Fibroblast of skin of left quadriceps (primary cell): ENCODE measurements at places on chromosomes 5 and 9.

- no peak for DNase-seq
These were observed 194.1 kb downstream of the GDNF start for GRCh38 chr5:37645707-37646106.

DNA sequence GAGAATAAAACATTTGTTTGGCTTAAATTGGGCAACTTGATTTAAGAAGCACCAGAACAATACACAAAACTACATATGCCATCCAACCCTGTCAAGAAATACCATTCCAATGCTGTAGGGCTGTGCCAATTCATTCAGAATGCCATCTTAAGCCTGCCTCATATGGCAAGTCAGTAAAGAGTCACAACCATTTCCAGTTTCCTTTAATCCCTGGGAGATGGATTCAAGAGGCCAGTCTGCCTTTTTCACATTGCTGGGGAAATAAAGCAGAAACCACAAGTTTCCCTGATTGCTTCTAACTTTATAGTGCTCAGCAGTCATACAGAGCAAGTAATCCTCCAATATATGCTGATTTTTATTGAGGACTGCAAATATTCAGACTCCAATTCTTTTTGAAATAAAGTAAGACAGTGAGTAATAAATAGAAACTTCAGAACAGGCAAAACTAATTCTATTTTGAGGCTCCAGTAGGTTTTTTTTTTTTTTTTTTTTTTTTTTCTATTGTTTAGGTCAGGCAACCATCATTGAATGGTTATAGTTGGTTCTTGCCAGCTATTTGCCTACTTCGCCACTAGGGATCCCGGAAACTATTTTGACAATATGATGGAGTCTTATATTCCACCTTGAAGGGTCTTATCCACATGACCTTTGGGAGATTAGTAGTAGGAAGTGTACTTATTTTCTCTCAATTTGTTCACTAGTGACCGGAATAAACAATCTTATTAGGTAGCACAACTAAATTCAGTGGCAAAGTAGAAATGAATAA is 400.9 kb upstream of the MEF2C start:
- DNase-seq, result no peak

DNA sequence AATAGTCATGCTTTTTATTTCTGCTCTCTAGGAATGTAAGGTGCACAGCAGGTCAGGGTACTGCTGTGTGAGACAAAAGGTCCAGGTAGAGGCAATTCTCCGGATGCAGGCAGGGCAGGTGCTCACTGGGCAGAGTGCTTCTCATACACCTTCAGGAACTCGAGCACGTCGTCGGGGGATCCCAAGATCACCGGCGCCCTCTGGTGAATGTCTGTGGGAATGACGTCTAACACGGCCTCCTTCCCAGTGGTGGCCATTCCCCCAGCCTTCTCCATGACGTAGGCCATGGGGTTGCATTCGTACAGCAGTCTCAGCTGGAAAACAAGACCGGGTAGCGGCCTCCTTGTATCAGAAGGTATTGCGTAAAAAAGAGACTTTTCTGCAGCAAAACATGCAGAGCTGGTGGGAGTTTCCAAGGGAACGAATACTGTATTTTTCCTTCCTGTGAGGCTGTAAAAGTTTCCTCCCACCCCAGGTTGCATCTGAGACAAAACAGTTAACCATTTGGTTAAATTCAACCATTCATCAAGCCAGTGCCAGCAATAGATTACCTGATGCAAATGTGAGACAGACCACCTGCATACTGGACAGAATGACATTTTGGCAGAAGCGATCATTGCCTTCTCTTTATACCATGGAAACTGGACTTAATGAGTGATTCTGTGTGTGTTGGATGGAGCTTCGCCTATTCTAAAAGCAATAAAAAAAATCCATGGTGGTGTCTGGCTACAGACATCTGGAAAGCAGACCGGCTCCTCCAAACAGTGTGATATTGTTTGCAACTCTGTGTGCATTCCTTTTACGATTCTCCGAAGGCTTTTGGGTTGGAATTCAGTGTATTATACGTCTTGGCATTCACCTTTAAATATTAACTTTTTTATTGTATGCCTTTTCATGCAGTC is 9.9 kb upstream of the FBP2 start:
- DNase-seq, result peak; percentile 15

GRCh38 chr5:163439092-163439425 is 1.7 kb downstream of the CCNG1 start:
- no peak for DNase-seq

DNA sequence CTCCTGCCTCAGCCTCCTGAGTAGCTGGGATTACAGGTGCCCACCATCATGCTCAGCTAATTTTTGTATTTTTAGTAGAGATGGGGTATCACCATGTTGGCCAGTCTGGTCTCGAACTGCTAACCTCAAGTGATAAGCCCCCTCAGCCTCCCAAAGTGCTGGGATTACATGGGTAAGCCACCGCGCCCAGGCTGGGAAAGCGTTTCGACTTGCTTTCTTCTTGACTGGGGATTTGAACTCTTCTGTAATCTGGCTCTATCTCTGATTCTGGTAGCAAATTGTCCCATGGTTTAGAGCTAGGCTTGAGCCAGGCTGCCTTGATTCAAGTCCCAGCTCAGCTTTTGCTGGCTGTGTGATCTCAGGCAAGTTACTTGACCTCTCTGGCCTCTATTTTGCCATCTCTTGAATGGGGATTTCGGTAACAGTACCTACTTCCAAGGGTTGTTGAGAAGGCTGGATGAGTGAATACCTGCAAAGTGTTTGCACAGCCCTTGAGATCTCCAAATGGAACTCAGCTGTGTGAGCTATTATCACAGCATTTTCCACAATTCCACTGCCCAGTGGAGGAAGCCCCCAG is 20.5 kb upstream of the MVB12B start:
- no peak for DNase-seq

- DNase-seq, result no peak
These were observed 107.0 kb upstream of the PCA3 start for GRCh38 chr9:76657265-76657664.

GRCh38 chr5:3351581-3352442 is 243.8 kb upstream of the IRX1 start:
- no peak for DNase-seq

- no peak for DNase-seq
These were observed 23.7 kb upstream of the STARD4 start for GRCh38 chr5:111535879-111536549.
